ENCODE measurements at places on chromosomes 1 and 21.

- DNase-seq, result no peak
Measured at GRCh38 chr1:77605246-77606026, 77.0 kb downstream of the ZZZ3 start.

GRCh38 chr1:217484871-217485270 lies 146.0 kb downstream of the GPATCH2 start:
- no peak for DNase-seq

DNA sequence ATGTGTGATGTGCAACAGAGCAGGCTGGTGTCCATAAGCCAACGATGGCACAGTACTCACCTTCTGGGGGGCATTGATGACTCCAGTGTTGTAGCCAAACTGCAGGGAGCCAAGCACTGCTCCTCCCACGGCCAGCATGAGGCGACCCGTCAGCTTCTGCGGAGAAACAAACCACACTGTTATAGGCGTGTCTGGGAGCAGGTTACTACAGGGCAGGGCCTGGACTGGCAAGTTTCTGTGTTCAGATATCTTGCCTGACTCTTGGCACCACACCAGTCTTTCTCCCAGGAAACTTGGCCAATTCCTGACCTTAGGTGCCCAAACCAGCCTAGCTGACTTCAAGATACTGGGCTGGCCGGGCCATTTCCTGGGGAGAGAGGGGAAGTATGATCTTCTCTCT lies 15.5 kb downstream of the SLC2A1 start:
- DNase-seq, result no peak

DNA sequence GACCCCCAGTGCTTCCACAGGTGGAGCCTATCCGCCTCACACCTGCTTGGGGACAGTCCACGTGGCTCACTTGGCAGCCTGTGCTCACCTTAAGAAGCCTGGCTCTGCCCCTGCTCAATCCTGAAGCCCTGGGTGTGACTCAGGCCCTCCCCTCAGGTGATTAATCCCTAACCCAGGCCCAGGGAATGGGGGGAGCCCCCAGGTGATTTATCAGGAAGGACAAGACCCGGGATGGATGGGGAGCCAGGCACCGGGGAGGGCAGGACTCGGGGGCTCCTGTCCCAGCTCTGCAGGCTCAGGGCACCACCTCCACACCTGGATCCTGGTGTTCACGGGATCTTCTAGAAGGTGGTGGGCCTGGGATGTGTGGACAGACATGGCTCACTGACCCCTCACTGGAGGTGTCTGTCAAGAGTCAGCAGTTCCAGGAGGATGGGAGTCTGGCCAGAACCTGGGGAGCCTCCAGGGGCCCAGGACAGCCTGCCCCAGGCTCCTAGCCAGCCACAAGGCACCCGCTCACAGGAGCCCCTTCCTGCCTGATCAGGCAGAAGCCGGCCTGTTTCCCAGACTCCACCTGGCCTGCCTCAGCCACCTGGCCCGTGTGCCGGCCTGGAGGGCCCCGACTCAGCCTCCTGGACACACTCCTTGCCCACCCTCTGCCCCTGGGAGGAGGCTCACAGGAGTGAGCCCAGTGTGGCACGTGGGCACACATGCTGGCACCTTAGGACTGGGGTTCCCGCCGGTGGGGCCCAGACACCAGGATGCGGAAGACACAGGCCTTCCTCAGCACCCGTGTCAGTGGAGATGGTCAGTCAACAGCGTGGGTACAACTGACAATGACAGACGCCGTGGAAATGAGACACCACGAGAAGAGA lies 38.6 kb upstream of the COL6A1 start:
- no peak for DNase-seq

GRCh38 chr21:25453524-25453923 lies 153.8 kb downstream of the MRPL39 start:
- no peak for DNase-seq

GRCh38 chr1:34520111-34520510 lies 234.7 kb upstream of the GJB5 start:
- no peak for DNase-seq
